ENCODE measurements at places on chromosomes 11 and 22. TPM values are rescaled to one million over a fixed set of nuclear protein-coding genes. Genes with fewer than 3 reads are reported as not detected.

Gene OR52I1
- not detected for total RNA-seq

Gene GRK3
- total RNA-seq = 0.51 TPM

Gene PANX2
- total RNA-seq = 0.34 TPM

Gene PAFAH1B2
- total RNA-seq = 325 TPM

Gene MFRP
- total RNA-seq = not detected

Gene CECR2
- 0.17 TPM for total RNA-seq

Gene OR5B21
- not detected for total RNA-seq

Gene RASL10A
- 1.1 TPM for total RNA-seq

Gene SNRPD3
- total RNA-seq = 196 TPM
